GM19239 (cell line): ENCODE measurements at places on chromosomes 1 and 21.

DNA sequence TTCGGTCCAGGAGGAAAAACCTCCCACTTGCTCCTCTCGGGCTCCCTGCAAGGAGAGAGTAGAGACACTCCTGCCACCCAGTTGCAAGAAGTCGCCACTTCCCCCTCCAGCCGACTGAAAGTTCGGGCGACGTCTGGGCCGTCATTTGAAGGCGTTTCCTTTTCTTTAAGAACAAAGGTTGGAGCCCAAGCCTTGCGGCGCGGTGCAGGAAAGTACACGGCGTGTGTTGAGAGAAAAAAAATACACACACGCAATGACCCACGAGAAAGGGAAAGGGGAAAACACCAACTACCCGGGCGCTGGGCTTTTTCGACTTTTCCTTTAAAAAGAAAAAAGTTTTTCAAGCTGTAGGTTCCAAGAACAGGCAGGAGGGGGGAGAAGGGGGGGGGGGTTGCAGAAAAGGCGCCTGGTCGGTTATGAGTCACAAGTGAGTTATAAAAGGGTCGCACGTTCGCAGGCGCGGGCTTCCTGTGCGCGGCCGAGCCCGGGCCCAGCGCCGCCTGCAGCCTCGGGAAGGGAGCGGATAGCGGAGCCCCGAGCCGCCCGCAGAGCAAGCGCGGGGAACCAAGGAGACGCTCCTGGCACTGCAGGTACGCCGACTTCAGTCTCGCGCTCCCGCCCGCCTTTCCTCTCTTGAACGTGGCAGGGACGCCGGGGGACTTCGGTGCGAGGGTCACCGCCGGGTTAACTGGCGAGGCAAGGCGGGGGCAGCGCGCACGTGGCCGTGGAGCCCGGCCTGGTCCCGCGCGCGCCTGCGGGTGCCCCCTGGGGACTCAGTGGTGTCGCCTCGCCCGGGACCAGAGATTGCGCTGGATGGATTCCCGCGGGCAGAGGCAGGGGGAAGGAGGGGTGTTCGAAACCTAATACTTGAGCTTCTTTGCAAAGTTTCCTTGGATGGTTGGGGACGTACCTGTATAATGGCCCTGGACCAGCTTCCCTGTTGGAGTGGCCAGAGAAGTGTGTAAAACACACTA, 45.3 kb downstream of the MRPL39 start:
- no peak for DNase-seq

- DNase-seq, result no peak
These were observed 30.7 kb upstream of the IFNAR2 start for GRCh38 chr21:33199100-33199464.

DNA sequence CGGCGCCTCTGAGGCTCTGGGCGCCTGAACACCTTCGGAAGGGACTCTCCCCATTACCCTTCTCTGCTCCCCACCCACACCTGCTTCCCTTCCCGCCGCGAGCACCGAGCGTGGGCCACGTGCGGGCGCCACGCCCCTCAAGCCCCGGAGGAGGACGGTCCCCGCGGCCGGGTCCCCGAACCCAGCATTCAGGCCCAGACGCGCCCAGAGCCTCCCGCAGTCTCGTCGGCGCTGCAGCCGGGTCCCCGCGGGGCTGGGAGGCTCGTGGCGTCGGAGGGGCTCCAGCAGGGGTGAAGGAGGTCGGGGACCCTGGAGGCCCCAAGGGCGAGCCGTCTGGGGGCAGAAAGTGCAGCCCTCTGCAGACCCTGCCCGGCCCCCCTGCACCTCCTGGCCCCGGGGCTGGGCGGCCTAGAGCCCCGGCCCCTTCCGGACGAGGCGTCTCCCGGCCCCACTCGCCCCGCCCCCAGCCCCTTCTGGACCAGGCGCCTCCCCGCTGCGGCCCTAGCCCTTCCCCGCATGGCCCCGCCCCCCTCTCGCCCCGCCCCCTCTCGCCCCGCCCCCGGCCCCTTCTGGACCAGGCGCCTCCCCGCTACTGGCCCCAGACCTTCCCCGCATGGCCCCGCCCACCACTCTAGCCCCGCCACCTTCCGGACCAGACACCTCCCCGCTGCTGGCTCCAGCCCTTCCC, 378 bp upstream of the SMIM1 start:
- peak; percentile 99 for DNase-seq

GRCh38 chr1:198530953-198531352, 9.5 kb downstream of the ATP6V1G3 start:
- no peak for DNase-seq

- no peak for DNase-seq
These were observed 19.7 kb upstream of the KCNC4 start for GRCh38 chr1:110190282-110190929.

DNA sequence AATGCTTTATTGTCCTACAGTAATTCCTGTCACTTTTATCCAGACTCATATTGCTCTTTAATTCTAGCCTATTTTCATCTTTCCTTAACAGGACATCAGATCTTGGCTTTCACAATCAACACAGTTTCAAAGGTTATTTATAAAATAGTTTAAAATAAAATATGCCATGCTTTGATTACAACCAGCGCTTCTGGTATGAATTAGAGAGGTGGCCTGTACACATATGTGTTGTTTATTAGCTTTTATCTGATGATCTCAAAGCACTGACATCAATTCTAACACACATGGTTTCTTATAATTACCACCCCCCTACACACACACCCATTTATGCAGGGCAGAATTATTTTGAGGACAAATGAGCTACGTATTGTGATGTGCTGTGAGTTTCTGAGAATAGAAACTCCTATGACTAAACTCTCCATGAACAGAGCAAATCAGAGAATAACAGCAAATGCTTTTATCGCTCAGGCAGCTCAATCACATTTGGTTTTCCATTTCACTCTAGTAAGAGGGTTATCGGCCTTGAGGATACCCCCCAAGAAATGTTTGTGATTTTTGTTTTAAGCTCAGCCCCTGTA, 18.0 kb downstream of the CD247 start:
- DNase-seq, result no peak

GRCh38 chr1:59081181-59081580, 215.7 kb upstream of the FGGY start:
- no peak for DNase-seq

DNA sequence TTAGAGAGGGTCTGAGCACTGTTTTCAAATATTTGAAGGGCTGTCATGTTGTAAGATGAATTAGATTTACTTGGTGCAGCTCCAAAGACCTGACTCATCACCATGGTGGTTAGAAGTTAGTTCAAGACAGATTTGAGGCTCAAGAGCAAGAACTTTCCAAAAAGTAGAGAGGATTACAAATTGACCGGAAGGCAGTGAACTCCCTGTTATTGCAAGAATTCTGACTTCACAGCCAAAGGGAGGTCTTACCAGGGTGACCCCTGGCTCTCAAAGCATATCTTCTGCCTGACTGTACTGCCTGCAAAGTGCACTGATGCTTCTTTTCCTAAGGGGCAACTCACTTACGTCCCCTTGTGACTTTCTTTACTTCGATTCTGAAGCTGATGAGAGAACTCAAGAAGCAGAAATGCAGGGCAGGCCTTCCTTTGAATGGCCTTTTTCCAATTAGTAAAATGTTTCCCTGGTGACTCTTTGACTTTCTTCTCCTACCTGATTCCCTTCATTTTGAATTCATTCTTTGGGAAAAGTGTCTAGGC, 86.4 kb downstream of the NAV1 start:
- DNase-seq, result no peak

GRCh38 chr1:19429611-19430010, 55.7 kb downstream of the CAPZB start:
- DNase-seq, result no peak

- no peak for DNase-seq
These were observed 300.3 kb downstream of the DISC1 start for GRCh38 chr1:231926933-231927332.

DNA sequence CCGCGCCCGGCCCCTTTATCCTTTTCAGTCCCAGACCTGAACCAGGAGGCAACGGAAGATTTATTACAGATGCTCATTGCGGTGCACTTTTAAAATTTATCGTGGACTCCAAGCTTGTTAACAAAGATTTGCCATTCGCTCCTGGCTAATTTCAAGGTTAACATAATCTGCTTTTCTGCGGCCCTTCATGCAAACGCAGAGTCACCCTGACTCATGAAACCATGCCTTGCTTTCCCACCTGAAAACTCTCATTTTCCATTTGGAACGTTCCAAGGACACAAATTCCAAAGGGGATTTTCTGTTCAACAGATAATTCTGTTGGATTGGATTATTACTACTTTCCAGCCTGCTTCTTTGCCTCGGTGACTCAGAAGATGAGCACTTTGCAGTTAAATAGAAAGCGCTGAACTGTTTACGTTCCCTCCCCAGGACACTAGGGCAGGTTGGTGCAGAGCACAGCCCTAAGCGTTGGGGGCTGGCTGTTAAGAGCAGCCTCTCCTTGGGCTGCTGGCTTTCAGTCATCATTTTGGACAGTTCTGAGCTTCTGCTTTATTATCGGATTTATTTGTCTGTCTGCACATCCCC, 51.1 kb downstream of the CD247 start:
- DNase-seq, result no peak

GRCh38 chr1:211885747-211886522, 55.4 kb upstream of the LPGAT1 start:
- DNase-seq, result no peak

GRCh38 chr21:45135868-45136267, 61.5 kb downstream of the ADARB1 start:
- no peak for DNase-seq

GRCh38 chr1:156643778-156644092, 1.8 kb downstream of the BCAN start:
- no peak for DNase-seq

DNA sequence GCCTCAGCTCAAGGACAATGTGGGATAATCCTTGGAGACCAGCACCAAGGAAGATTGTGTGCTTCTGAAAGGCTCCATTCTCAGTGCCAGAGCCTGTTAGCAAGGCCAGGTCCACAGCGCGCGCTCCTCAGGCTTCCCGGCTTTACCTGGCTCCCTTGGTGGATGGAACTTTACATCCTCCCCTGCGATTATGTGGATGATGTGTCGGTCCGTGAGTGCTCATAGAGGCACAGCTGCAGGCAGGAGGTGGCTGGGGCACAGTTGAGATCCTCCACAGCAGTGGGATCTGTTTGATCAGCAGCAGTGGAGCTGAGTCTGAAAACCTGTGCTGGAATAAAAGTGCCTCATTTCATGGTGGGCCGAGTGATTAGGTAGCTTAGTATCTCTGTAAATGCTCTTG, 62.7 kb downstream of the PRDM2 start:
- DNase-seq, result no peak

- no peak for DNase-seq
These were observed 24.0 kb upstream of the DENND1B start for GRCh38 chr1:197799271-197799670.

DNA sequence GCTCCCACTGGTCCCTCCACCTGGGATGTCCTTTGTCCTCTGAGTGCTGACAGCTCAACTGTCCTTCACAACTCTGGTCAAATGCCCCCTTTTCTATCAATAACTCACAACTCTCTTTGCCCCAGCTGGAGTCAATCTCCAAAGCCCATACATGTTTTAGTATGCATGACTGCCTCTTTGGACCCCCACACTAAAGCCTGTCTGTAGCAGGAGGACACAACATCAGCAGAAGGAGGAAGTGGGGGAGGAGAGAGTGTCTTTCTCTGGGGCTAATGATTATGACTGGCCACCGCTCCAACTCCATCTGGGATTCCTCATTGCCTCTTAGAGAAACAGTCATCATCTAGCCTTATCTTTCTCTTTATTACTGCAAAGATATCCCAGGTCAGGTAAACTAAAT, 186.6 kb upstream of the FGGY start:
- DNase-seq, result no peak

DNA sequence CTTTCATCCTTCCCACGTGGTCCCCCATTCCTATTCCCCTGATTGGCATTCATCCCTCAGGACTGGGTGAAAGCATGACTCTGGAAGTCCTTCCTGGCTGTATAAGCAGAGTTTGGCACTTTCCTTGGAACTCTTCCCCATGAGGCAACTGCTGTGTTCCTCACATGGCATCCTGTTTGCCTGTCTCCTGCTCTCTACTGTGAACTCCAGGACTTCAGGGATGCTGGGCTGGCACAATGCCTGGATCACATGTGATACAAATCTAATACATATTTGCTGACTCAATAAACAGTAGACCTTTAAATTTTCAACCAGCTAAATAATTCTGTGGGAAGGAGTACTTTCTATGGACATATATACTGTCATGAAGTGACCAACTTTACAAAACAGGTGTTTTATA, 46.8 kb upstream of the EDEM3 start:
- DNase-seq, result no peak

DNA sequence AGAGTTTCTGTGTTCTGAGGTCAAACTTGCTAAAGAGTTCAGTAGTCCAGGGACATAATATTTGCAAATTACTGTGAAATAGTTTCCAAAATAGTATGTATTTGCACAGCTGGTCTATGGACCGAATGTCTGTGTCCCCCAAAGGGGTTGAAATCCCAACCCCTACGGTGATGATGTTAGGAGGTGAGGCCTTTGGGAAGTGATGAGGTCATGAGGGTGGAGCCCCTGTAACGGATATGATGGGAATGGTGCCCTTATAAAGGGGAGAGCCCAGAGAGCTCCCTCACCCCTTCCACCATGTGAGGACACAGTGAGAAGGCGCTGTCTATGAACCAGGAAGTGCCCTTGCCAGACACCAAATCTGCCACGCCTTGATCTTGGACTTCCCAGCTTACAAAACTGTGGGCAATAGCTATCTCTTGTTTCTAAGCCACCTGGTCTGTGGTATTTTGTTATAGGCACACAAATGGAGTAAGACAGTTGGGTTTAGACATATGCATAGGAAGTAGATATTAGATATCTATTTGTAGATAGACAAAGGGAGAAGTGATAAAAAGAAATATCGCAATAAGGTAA, 21.7 kb downstream of the RNF187 start:
- DNase-seq, result no peak

- no peak for DNase-seq
These were observed 24.8 kb upstream of the CLDN8 start for GRCh38 chr21:30240661-30241060.

GRCh38 chr1:9892563-9893528, 17.2 kb downstream of the CTNNBIP1 start:
- DNase-seq, result no peak

- no peak for DNase-seq
These were observed 38.4 kb downstream of the PIK3CD start for GRCh38 chr1:9689971-9690381.

DNA sequence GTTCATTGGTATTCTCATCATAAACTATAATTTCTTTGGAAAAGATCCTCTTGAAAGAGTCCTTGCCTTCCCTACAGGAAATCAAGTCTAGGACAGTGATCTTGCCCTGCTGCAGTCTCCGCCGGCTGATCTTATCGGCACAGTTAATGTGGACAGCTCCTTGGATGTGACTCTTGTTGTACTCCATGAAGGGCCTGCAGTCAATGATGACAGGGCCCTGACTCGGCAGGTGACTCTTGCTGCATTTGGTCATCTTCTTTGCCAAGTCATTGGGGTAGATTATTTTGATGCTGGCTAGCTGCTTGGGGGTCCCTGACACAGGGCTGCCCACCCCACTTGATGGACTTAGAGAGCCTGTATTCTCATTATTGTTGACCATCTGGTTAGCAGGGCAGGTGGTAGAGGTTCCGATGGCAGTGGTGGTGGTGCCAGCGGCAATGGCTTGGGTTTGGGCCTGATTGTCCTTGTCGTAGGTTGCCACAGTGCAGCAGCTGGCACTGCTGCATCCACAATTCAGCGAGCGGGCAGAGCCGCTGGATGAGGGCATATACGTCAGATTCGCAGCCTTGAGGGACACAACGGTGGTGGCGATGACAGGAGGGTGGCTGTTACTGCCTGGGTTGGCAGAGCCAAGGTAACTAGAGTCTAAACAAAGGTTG, 2.7 kb downstream of the DUSP10 start:
- no peak for DNase-seq
